CD4-positive, alpha-beta T cell treated with Interleukin-6 at 100 ng/mL for 8 hours (primary cell): ENCODE measurements at places on chromosomes 7 and 10.

DNA sequence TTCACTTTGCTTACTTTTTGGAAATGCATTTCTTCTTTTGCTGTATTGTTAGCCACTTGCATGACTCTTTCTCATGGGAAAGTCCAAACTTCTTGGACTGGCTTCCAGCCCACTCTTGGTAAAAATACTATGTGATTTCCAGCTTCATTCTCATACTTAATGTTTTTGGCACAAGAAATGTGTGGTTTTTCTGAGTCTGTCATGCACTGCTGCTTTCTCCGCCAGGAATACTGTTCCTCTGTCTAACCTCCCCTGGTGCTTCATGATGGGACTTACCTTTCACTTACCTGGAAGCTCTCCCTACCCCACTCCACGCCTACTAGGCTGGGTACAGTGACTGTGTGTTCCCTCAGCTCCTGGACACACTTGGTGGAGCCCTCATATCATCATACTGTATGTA lies 18.7 kb downstream of the MGAM2 start:
- DNase-seq = no peak

GRCh38 chr10:13165177-13165576 lies 3.8 kb downstream of the MCM10 start:
- DNase-seq = no peak

- DNase-seq = no peak
Measured at GRCh38 chr10:110649347-110650264, 5.5 kb downstream of the RBM20 start.

DNA sequence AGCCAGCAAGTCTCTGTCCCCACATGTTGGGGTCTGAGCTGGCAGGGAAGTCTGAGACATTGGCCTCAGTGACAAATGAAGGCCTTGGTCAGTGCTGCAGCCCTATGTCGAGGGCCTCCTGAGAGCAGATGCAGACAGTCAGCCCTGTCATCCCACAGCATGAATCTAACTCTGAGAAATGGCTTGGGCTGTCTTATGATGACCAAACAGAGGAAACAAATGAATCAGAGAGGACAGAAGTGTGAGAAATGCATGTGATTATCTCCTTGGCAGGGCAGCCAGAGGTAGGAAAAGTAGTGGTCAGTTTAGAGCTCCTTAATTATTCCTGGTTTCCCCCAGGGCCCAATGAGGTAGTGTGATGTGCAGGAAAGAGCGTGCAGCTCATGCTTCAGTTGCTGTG lies 287.6 kb downstream of the SORCS3 start:
- DNase-seq = no peak

DNA sequence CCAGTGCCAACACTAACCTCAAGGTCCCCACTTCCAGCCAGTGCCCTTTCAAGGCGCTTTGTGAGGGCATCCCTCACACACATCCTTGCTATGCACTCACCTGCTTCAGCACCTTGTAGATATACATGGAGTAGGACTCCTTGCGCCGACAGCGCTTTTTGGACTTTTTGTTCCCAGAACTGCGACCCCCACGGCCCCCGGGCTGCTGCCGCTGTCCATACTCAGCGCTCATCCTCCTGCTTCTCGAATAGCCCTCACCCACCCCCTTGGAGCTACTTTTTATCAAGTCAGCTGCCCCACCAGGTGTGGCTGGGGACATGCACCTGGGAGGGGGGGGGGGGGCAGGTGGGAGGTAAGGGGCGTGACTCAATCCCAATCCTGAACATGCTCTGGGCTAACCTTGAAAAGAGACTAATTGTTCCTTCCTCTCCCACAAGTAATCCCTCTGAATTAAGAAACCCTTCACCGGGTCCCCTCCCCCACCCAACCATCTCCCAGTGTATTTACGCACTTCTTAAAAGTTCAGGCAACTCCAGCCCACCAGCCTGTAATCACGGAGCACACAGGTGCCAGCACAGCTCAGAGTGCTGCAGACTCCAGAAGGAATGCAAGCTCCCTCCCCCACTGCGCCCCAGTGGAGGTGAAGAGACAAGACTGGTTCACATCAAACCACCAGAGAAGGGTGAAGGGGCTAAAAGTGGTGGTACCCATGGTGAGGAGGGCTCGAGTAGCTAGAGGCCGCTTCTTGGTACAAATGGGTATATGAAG lies at the start of gene H2BK1:
TSS of gene H2BK1 (minus strand) at position 402 of the 768 bp plus-strand sequence. CDS start at position 232, 170 bp downstream.
- no peak for DNase-seq

- DNase-seq = no peak
Measured at GRCh38 chr10:118373786-118374185, 31.7 kb upstream of the FAM204A start.

DNA sequence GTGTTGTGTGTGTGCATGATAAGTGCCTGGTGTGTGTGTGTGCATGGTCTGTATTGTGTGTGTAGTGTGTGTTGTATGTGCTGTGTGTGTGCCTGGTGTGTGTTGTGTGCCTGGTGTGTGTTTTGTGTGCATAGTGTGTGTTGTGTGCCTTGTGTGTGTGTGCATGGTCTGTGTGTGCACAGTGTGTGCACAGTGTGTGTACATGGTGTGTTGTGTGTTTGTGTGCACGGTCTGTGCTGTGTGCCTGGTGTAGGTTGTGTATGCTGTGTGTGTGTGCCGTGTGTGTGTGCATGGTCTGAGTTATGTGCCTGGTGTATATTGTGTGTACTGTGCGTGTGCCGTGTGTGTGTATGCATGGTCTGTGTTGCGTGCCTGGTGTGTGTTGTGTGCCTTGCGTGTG lies 403.0 kb upstream of the RNF32 start:
- no peak for DNase-seq

DNA sequence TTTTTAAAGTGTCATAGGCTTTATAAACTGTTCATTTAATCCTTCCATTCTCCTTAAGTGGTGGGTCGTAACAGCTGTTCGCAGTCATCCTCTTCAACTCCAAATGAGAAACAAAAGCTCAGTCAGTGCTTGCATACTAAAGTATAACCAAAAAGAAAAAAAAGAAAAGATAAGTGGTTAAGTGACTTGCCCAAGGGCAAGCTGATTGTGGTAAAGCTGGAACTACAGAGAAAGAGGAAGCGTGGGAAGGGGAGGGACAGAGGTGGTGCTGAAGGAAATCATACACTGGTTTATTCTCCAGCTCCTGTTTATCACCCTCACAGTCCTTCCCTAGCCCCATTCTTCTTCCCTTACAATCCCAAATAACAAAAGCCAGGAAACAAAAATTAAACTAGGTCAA lies 29.6 kb downstream of the IDE start:
- DNase-seq = no peak

GRCh38 chr7:103657474-103657894 lies 211.5 kb upstream of the SLC26A5 start:
- DNase-seq = no peak

DNA sequence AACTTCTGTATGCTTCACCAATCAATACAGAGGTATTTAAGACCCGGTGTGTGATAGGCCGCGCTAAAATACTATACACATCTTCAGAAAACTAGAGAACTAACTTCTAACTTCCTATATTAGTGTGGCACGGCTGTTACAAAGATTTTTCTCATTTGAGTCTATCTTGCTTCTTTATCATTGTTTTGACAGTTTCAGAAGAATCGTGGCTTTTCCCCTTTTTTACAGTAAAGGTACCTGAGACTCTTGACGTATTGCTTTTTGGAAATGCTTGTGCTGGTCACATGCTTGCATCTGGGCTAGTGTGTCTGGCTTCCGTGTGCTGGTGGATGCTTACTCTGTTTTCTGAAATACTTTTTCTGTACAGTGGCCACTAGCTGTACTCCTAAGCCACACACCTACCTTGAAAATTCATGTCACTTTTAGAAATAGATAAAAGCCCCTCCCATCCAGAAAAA lies 12.7 kb downstream of the IKZF1 start:
- peak; percentile 83 for DNase-seq

DNA sequence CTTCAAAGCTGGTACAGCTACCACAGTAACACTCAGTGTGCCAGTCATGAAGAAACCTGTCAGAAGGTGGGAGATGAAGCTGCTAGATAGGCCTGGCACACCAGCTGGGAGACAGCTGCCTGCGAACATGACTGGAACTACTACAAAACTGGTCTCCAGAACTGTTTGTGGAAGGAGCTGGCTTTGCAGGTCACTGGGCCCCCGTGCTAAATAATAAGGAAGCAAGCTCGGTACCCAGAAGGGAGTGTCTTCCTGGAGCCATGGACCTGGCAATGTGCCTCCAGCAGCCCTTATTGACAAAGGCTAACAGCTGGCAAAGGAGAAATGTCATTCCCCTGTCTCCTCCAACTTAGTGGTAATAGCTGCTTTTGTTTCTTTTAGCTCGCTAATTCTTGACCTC lies 1217.6 kb upstream of the LRRN3 start:
- DNase-seq = no peak

- no peak for DNase-seq
Measured at GRCh38 chr7:157312941-157313340, 23.9 kb upstream of the DNAJB6 start.

GRCh38 chr10:124476043-124476725 lies 14.6 kb downstream of the LHPP start:
- DNase-seq = no peak

- DNase-seq = no peak
Measured at GRCh38 chr7:66265566-66265965, 60.4 kb downstream of the TPST1 start.

- DNase-seq = no peak
Measured at GRCh38 chr7:151493083-151493482, 26.6 kb downstream of the RHEB start.

DNA sequence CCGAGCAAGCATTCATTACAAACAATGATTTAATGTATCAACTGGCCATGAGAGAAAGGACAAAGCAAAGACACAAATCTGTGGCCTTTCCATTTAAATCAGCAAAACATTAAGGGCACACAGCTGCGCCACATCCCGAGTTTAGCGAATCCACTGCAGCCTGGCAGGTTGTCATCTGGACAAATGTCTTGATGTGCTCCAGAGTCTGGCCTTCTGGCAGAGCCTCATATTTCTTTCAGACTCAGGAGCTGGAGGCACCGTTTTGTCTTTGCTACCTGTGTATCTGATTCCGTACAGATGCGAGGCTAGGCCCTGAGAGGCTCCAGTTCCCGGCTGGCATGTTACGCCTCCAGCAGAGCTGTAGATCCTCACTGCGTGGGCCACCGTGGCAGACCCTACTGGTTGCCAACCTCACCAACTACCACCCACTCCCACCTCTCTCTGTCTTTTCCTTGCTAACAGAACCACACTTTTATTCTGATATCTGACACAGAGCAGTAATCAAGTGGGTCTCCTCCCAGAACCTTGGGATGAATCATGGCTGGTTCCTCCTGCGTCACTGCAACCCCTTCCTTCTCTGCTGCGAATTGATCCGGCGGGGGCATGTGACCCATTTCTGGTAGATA lies 40.9 kb upstream of the EFCAB10 start:
- no peak for DNase-seq

- no peak for DNase-seq
Measured at GRCh38 chr10:4169448-4169847, 384.4 kb upstream of the KLF6 start.

DNA sequence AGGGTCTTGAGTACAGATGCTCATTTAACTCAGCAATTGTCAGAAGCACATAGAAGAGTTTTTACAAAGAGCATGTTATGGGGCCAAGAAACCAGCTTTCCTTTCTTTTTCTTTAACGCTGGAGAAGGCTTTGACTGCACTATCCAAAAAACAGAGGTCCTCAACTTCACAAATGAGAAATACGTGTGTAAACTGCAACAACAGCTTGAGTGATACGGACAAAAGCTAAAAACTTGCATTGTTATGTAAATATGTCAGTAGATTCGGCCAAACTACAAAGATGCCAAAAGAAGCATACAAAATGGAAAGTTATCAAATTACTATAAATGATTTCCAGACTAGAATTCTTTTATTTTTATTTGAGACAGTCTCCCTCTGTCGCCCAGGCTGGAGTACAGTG lies 62.4 kb upstream of the C10orf90 start:
- DNase-seq = no peak

- DNase-seq = no peak
Measured at GRCh38 chr7:17854261-17855047, 85.8 kb downstream of the SNX13 start.

- DNase-seq = no peak
Measured at GRCh38 chr10:74873803-74874454, 47.5 kb downstream of the KAT6B start.

DNA sequence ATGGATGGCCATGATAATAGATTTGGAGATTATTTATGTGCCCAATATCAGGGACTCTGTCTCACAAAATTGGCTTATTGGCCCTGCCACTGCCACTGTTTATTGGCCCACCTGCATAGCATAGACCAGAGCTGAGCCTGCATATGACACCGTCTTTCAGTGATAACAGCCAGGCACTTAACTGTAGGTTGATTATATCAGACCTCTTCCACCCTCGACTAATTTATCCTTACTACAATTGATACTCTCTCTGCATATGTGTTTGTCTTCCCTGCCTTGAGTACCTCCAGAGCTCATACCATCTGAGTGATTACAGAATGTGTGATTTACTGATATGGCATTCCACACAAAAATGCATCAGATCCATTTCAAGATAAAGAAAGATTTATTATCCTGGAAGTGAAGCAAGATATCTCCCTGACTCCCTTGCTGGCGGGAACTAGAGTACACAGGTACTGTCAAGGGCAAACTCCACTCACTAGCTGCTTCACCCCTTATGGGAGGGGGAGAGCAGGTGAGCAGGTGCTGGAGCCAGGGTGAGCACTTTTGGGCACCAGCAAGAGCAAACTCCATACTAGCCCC lies 13.1 kb upstream of the SAMD9L start:
- DNase-seq = no peak

- DNase-seq = no peak
Measured at GRCh38 chr7:43042302-43042701, 70.1 kb upstream of the HECW1 start.

DNA sequence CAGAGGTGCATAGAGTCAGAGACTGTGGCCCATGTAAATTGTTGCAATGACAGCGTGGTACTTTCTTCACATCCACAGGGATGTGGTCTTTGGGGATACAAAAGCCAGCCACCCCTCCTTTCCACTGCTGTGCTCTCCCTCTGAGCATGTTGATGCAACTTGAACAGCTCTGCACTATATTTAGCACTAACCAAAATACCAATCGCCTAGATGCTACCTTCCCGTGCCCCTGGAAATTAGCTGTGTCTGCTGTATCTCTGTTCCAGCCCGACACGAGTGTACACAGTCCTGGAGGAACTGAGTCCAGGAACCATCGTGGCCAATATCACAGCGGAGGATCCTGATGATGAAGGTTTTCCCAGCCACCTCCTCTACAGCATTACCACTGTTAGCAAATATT lies 38.1 kb downstream of the CDHR3 start:
- DNase-seq = no peak

DNA sequence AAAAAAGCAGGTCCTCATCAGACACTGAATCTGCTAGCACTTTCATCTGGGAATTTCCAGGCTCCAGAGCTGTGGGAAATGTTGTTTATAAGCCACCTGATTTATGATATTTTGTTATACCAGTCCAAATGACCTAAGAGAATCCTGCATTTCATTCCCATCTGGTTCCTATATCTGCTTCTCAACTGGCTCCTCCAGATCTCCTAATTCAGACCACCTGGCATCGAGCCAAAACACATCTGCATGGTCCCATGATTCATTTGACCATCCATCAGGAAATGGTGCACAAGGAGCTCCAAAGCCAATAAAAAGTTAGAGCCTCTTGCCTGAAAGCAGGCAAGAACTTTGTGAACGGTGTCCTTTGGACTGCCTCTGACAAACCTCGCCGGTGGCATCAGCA lies 108.9 kb downstream of the IPMK start:
- no peak for DNase-seq

GRCh38 chr7:20696002-20696605 lies 80.6 kb downstream of the ABCB5 start:
- DNase-seq = no peak

- no peak for DNase-seq
Measured at GRCh38 chr10:30352377-30352776, 3.3 kb upstream of the MTPAP start.

GRCh38 chr7:553636-554111 lies 34.0 kb upstream of the PDGFA start:
- DNase-seq = no peak
